HepG2 (cell line): ENCODE measurements at places on chromosomes 13 and 19. TPM values are rescaled to one million over a fixed set of nuclear protein-coding genes. Genes with fewer than 3 reads are reported as not detected.

DNA sequence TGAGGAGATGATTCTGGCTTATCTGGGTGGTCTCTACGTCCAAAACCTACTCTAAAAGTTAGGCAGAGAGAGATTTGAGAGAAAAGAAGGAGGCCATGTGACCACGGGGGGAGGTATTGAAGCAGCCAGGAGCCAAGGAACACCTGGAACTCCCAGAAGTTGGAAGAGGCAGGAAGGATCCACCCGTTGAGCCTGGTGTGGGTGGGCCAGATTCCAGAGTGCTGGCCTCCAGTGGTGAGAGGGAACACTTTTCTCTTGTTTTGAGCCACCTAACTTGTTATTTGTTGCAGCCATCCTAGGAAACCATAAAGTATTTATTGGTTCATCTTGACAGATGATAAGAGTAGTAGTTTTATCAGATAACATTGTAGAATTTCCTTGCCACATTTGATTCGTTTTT is 396.9 kb downstream of the MYO16 start:
- no peaks in the 10 kb centered on the region for H3K4me1 ChIP-seq
- H3K4me3 ChIP-seq = no peak overlapping the region
- no peaks in the 10 kb centered on the region for H3K27me3 ChIP-seq
- H3K27ac ChIP-seq = no peak overlapping the region
- no peak for DNase-seq

DNA sequence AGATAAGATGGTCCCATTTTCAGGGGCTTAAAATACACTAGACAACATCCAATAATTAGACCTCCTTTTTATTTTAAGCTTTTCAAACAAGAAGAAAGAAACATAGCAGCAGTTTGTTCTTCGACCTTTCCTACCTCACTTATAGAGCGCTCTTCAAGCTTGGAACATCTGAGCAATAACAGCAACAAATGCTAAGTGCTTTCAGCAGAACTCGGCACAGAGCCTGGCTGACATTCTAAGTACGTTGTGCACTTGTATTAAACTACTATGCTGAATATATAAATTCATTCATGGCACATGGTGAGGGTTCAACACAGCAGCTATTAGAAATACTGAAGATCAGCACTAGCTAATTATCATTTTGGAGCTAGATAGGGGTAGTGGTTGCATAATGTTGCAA is 256.1 kb upstream of the MAB21L1 start:
- H3K27ac ChIP-seq = no peak overlapping the region
- H3K4me1 ChIP-seq = no peaks in the 10 kb centered on the region
- H3K4me3 ChIP-seq = no peak overlapping the region
- no peak for DNase-seq

GRCh38 chr19:41521931-41522555 is 53.9 kb upstream of the CEACAM21 start:
- H3K27ac ChIP-seq = no peak overlapping the region
- no peaks in the 10 kb centered on the region for H3K36me3 ChIP-seq
- peaks cover 39% of the 10 kb centered on the region; the same call in 2 of the 3 replicates for H3K27me3 ChIP-seq
- no peak for DNase-seq

DNA sequence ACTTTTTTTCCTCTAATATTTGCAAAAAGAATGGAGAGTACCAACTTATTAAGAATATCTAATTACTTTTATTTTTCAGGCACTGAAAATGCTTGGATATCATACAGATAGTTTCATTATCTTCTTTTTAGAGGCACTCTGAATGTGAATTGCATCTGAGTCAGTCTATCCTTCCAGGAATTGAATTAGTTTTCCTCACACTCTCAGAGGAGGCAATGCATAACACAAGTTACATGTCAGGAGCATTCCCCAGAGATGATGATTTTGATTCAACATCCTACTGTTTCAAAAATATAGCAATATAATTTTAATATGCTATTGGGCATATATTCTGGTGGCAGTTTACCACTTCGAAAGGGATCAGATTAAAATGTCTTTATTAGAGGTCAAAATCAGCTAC is 1315.4 kb downstream of the PCDH9 start:
- no peak for DNase-seq
- no peaks in the 10 kb centered on the region; the same call in 1 of the 2 replicates for H3K27me3 ChIP-seq
- H3K4me1 ChIP-seq = no peaks in the 10 kb centered on the region
- H3K27ac ChIP-seq = no peak overlapping the region
- H3K36me3 ChIP-seq = no peaks in the 10 kb centered on the region
- no peak overlapping the region for H3K4me3 ChIP-seq

DNA sequence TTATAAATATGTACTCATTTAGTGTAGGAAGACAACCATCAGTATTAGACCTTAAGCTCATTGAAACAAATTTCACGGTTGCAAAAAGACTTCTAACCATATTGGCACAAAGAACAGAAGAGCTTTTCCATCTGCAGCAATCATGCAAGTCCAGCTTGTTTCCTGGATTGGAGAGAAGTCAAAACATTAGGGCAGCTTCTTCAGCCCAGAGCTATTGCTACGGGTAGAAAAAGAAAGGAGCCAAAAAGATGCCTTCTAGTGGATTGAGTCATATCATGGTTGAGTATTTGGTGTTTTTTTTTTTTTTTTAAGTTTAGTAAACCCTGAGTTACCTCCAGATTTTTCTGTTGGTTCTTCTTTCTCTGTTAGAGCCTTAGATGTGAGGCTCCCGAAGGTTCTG is 99.8 kb downstream of the WDFY2 start:
- H3K4me1 ChIP-seq = peaks cover 46% of the 10 kb centered on the region
- peaks cover 7% of the 10 kb centered on the region for H3K36me3 ChIP-seq
- H3K4me3 ChIP-seq = no peak overlapping the region

DNA sequence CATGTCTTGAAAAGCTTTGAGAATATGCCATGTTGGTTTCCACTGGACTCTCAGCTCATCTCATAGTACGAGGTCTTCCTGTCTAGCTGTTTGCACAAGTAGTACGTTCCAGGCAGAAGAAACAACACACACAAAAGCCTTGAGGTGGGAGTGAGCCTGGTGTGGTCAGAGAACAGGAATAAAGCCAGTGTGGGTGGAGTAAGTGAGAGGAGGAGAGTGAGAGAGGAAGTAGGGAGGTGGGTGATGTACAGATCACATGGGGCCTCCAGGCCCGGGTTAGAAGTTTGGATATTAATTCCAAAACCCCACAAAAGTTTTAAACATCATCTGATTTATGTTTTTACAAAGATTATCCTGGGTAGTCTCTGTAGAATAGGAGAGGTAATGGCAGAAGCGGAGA is 230.6 kb downstream of the MTUS2 start:
- no peak for DNase-seq
- H3K36me3 ChIP-seq = no peaks in the 10 kb centered on the region
- H3K27me3 ChIP-seq = no peaks in the 10 kb centered on the region
- H3K4me1 ChIP-seq = no peaks in the 10 kb centered on the region

- DNase-seq = no peak
- H3K27ac ChIP-seq = no peak overlapping the region
Measured at GRCh38 chr13:86201477-86201876, 402.3 kb upstream of the SLITRK6 start.

DNA sequence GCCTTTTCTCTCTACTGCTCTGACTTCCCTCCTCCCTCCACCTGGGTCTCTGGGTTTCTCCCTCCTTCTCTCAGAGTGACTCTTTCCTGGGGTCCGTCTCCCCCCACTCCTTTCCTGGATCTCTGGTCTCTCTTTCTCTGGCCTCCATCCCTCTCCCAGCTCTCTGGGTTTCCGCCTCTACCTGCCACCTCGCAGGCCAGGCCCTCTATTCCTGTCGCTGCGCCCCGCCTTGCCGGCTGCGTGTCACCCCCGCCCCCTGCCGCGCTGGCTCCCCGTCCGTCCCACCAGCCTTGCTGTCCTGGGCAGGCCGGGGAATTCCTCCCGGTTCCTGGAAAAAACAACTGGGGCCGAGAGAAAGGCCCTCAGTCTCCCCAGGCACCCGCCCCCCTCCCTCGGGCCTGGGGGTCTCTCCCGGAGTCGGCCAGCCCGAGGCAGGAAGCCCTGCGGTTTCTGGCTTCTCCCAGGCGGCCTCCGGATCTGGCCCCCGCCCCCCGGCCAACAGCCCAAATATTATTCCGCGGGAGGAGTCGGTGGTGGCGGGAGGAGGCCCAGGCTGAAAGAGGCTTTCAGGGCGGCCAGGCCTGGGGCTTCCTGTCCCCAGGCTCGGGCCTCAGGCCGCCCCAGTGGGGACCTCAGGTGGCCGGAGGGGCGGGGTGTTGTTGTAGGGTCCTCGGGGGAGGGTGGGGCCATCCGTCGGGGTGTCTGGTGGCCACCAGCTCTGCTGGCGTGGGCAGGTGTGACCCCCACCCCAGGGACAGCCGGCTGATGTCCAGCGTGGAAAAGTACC is 9.3 kb downstream of the IRF2BP1 start:
- H3K4me3 ChIP-seq = peak overlapping the region; percentile 43
- no peaks in the 10 kb centered on the region for H3K36me3 ChIP-seq
- DNase-seq = peak; percentile 77
- peak overlapping the region; percentile 94 for H3K27ac ChIP-seq

- DNase-seq = no peak
- H3K4me1 ChIP-seq = peaks cover 13% of the 10 kb centered on the region
- H3K36me3 ChIP-seq = peaks cover 9% of the 10 kb centered on the region
- peak overlapping the region; percentile 81 for H3K27ac ChIP-seq
Measured at GRCh38 chr19:54160182-54160811, 776 bp upstream of the LENG1 start.

DNA sequence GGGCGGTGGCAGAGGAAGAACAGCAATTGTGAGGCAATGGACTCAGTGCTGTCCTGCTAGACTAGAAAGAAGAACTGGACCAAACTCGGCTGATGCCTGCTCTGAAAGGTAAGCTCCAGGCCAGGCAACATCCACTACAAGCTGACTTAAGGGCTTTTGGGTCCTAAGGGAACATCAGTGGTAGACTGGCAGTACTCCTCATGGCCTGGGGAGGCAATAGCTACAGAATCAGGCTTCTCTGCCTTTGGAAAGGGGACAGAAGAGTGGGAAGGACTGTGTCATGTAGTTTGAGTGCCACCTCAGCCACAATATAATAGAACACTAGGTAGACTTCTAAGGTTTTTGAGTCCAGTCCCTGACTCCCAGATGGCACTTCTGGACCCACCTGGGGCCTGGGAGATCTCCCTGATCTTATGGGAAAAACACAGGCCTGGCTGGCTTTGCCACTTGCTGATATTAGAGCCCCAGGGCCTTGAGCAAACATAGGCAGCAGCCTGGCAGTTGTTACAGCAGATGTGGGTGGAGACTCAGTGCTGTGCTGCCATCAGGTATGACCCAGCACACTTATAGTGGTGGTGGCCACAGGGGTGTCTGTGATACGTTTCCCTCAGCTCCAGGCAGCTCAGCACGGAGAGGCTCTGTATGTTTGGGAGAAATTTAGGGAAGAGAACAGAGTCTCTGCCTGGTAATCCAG is 9.2 kb upstream of the CLC start:
- no peaks in the 10 kb centered on the region for H3K36me3 ChIP-seq
- H3K27me3 ChIP-seq = no peaks in the 10 kb centered on the region
- no peak for DNase-seq
- H3K4me1 ChIP-seq = no peaks in the 10 kb centered on the region
- no peak overlapping the region for H3K27ac ChIP-seq

GRCh38 chr13:27242702-27243101 is 8.7 kb upstream of the RPL21 start:
- no peaks in the 10 kb centered on the region for H3K27me3 ChIP-seq
- DNase-seq = no peak
- no peaks in the 10 kb centered on the region for H3K36me3 ChIP-seq
- H3K27ac ChIP-seq = no peak overlapping the region
- H3K4me3 ChIP-seq = no peak overlapping the region

DNA sequence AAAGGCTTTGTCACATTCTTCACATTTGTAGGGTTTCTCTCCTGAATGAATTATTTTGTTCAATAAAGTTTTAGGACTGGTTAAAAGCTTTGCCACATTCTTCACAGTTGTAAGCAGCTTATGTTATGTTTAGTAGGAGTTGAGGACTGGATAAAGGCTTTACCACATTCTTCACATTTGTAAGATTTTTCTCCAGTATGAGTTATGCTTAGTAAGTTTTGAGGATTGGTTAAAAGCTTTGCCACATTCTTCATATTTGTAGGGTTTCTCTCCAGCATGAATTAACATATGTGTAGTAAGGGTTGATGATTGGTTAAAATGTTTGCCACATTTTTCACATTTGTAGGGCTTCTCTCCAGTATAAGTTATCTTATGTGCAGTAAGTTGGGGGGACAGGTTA is 79.9 kb downstream of the ZNF431 start:
- no peak overlapping the region for H3K4me3 ChIP-seq
- no peak for DNase-seq
- H3K27ac ChIP-seq = no peak overlapping the region
- no peaks in the 10 kb centered on the region for H3K36me3 ChIP-seq
- no peaks in the 10 kb centered on the region for H3K4me1 ChIP-seq

- DNase-seq = peak; percentile 83
- H3K4me1 ChIP-seq = peaks cover 32% of the 10 kb centered on the region
- H3K4me3 ChIP-seq = peak within 1 kb of the TSS; percentile 92
- peak within 1 kb of the TSS; percentile 79 for H3K27ac ChIP-seq
- H3K36me3 ChIP-seq = peaks cover 2% of the 10 kb centered on the region
Measured at GRCh38 chr19:51904331-51905165, at the start of gene ZNF649. ZNF649 (minus strand) TSS chr19:51905017; CDS start chr19:51900107, 4,910 bp downstream.

DNA sequence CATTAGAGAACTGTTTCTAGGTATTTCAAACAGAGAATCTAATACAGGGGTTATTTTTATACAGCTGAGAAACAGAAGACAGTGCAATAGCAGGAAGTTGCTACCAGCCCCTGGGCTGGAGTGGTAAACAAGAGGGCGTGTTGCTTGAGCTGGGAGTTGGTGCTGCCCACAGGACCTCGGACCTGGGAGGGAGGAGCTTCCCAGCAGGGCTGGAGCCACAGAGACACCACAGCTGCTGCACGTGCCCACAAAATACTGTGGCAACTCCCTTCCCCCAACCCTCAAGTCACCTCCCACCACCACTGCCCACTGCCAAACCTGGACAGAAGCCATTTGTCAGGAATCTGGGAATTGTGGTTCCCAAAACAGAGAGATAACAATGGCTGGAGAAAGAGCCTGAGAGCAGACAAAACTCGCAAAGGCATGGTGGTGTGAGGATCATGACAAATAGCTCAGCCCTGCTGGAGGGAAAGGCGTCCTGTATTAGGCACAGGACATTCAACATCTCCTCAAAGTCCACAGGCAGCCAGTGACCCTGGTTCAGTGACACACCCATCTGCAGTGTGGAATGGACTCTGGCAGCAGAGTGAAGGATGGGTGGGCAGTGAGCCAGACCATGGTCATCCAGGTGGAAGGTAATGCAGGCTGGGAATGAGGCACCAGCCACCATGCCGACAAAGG is 57.2 kb downstream of the SPATA13 start:
- no peaks in the 10 kb centered on the region for H3K27me3 ChIP-seq
- H3K36me3 ChIP-seq = no peaks in the 10 kb centered on the region; the same call in 2 of the 3 replicates
- H3K27ac ChIP-seq = peak overlapping the region; percentile 69
- H3K4me3 ChIP-seq = no peak overlapping the region
- peaks cover 88% of the 10 kb centered on the region for H3K4me1 ChIP-seq

GRCh38 chr19:39445196-39446111 is at the start of gene SUPT5H:
SUPT5H (plus strand) TSS chr19:39445582; CDS start chr19:39445891, 309 bp downstream.
- peak within 1 kb of the TSS; percentile 91 for H3K27ac ChIP-seq
- H3K27me3 ChIP-seq = peaks cover 3% of the 10 kb centered on the region; the same call in 1 of the 3 replicates
- peaks cover 12% of the 10 kb centered on the region; the same call in 2 of the 3 replicates for H3K36me3 ChIP-seq
- DNase-seq = peak; percentile 95

Gene PDX1
- 0.07 TPM in 1 of 2 replicates, not detected in the other for total RNA-seq

Gene TGFBR3L
- 0.83 and 1.0 TPM in 2 replicates for total RNA-seq

Gene ATXN8OS
- not detected in 2 replicates for total RNA-seq

Gene MUC16
- not detected in 2 replicates for total RNA-seq

Gene KLK2
- not detected in 2 replicates for total RNA-seq

Gene EBPL
- 51.8 and 96.5 TPM in 2 replicates for total RNA-seq

Gene PROZ
- total RNA-seq = 2.1 and 5.6 TPM in 2 replicates

Gene SSC5D
- total RNA-seq = not detected in 2 replicates
